Activated CD4-positive, alpha-beta memory T cell treated with anti-CD3 and anti-CD28 coated beads, Interleukin-2, amount 10 ng/mL, durations not matched to agents 7 days and 5 days (primary cell): ENCODE measurements at places on chromosomes 7 and 10.

DNA sequence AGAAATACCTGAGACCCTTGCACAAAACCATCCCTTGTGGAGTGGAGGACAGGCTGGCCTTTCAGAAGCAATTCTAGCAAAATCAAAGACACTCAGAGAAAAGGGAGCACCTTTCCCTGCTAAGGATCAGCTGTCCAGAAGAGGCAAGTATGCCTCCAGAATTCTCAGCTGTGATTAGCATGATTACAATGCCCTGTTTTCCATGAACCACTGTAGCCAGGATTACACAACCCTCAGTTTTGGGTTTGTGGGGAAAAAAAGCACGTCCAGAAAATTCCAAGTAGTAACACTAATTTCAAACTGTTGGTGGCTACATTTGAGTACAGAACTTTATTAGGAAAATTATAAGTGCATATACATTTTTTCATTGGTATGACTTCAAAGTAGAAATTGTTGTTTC, 15.0 kb downstream of the CXCL12 start:
- no peak for DNase-seq

DNA sequence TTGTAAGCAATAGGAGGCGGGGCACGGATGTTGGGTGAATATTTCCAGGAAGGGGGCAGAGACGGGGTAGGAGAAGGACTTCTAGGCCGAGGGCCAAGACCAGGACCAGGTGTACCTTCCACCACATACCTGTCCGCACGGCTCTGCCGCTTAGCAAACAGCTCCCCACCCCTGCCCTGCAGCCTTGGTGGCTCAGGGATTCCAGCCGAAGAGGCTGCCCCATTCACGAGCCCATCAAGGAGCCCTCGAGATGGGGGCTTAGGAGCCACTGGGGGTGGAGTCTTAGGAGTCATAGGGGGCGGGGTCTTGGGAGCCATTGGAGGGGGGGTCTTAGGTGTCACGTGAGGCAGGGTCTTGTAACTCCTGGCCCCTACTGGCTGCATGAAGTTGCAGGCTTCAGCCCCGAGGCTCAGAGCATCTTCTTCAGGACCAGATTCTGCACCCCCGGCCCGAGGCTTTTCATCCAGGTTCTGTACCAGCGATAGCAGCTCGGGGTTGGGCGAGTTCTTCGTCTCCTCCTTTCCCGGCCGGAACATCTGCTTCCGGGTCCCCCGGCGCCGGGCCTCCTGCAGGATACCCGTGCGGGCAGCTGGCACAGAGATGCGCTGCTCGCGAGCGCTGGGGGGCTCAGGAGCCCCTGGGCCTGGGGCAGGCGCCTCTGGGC, 6.1 kb upstream of the MYOZ1 start:
- DNase-seq = no peak

- no peak for DNase-seq
Observed at GRCh38 chr7:17195576-17195975, 102.9 kb upstream of the AHR start.

GRCh38 chr10:34815185-34816084, at the start of gene PARD3:
TSS of gene PARD3 (minus strand) at chr10:34815296. CDS start at chr10:34814995, 301 bp downstream.
- no peak for DNase-seq

DNA sequence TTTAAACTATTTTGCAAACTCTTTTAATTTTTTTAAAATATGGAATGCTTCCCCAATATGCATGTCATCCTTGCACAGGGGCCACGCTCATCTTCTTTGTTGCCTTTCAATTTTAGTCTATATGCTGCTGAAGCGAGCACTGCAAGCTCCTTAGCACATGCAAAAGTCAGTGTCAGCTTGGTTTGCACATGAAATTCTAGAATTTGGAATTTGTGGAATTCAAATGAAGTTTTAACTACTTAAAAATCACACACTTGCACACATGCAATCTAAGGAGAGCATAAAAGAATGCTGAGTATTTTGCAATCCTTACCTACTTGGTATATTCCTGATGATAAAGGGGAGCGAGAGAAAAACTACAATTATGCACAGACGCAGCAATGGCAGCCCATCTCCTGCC, 78.3 kb upstream of the ATP6V0A4 start:
- no peak for DNase-seq

DNA sequence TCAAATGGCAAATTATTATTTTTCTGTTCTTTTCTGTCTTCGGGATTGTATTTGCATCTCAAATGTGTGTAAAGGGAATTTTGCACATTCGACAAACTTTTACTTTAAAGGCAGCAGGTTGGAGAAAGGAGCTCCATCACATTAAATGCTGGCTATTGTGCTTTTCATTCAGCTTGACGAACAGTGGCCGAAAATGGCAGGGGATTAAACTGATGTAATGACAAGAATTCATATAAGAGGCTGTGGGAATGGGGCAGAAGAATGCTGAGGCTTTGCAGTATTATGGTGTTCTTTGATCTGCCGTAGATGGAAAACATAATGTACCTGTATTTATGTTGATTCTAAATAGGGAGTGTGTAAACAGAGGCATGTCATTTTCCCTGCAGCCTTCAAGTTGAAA, 376.0 kb downstream of the LRMDA start:
- DNase-seq = no peak
